Activated T-helper 1 cell treated with anti-CD3 and anti-CD28 coated beads, Interleukin-12 subunit alpha, Interleukin-12 subunit beta, Interleukin-2, Interleukin-4 antibody, amounts not matched to agents 30 ng/mL and 10 ng/mL and 1 ng/mL, durations not matched to agents 14 hours and 24 hours and 36 hours (primary cell): ENCODE measurements at places on chromosomes 7 and 10. TPM values are rescaled to one million over a fixed set of nuclear protein-coding genes. Genes with fewer than 3 reads are reported as not detected.
A peak's percentile ranks its signal among the peaks of the same experiment; 100 is the strongest.

- H3K27me3 ChIP-seq, result no peaks in the 10 kb centered on the region
- no peaks in the 10 kb centered on the region for H3K4me1 ChIP-seq
- no peaks in the 10 kb centered on the region for H3K36me3 ChIP-seq
- H3K27ac ChIP-seq, result no peak overlapping the region
Observed at GRCh38 chr10:115402699-115403098, 309.5 kb downstream of the ATRNL1 start.

- H3K4me3 ChIP-seq, result no peak overlapping the region
- H3K27me3 ChIP-seq, result no peaks in the 10 kb centered on the region
- no peak overlapping the region for H3K27ac ChIP-seq
- no peaks in the 10 kb centered on the region for H3K36me3 ChIP-seq
Observed at GRCh38 chr10:36358736-36359135, 716.6 kb upstream of the FZD8 start.

DNA sequence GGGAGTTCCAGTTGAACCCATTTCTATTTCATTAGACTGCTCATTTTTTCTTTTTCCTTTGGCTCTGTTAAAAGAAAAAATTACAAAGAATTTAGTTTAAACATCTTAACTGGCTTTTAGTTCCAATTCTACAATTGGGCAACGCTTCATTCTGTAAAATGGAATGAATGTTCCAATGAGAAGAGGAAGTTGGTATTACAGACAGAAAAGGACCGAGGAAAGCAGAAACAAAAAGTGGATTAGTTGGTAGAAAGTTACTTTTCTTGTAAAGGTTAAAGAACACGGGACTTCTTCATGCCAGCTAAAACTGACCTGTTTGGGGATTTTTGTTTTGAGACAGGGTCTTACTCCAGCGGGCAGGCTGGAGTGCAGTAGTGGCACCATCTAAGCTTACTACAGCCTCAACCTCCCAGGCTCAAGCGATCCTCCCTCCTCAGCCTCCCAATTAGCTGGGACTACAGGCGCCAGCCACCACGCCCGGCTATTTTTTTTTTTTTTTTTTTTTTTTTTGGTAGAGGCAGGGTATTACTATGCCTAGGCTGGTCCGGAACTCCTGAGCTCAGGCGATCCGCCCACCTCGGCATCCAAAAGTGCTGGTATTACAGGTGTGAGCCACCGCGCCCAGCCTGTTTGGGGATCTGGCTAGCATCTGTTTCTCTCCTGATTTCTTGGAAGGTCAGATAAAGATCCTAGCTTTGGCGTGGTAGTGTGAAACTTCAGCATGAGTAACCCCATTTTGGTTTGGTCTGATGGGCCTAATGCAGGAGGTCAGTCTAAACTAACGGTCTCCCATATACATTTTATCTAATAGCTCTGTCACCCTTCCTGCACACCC, 1.3 kb upstream of the VDAC2 start:
- no peaks in the 10 kb centered on the region for H3K27me3 ChIP-seq
- no peak for DNase-seq
- peaks cover 30% of the 10 kb centered on the region for H3K4me1 ChIP-seq
- peaks cover 21% of the 10 kb centered on the region for H3K36me3 ChIP-seq
- H3K4me3 ChIP-seq, result peak overlapping the region; percentile 92
- H3K27ac ChIP-seq, result peak overlapping the region; percentile 100

DNA sequence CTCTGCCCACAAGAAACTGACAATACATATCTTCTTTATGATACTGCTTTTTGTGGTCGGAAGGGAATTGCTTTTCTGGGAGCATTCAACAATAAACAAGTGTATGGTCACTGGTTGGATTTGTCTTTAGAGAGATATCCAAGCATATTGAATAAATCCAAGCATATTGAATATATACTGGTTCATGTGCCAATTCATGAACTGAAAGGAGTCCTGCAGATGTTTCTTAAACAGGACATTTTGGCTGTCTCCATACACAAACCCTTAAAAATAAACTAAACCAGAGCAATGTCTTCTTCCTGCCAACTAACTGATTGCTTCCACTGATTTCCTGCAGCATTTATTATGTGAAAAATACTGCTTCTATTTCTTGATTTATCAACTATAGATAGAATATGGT, 173.9 kb downstream of the FOXP2 start:
- no peaks in the 10 kb centered on the region for H3K4me1 ChIP-seq
- H3K36me3 ChIP-seq, result no peaks in the 10 kb centered on the region
- H3K27ac ChIP-seq, result no peak overlapping the region
- no peak overlapping the region for H3K4me3 ChIP-seq

- no peak for DNase-seq
- H3K36me3 ChIP-seq, result peaks cover 10% of the 10 kb centered on the region
- H3K27ac ChIP-seq, result no peak overlapping the region
Observed at GRCh38 chr7:771234-772004, 44.3 kb upstream of the PRKAR1B start.

DNA sequence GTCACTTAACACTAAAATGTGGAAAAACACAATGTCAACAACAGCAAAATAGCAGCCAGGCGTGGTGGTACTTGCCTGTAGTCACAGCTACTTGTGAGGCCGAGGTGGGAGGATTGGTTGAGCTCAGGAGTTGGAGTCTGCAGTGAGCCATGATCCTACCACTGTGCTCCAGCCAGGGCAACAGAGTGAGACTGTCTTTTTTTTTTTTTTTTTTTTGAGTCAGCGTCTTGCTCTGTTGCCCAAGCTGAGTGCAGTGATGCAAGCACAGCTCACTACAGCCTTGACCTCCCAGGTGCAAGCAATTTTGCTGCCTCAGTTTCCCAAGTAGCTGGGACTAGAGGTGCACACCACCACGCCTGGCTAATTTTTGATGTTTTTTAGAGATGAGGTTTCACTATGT, 6.1 kb downstream of the KCTD7 start:
- no peak for DNase-seq
- peaks cover 44% of the 10 kb centered on the region for H3K36me3 ChIP-seq
- peaks cover 34% of the 10 kb centered on the region for H3K4me1 ChIP-seq
- no peak overlapping the region for H3K4me3 ChIP-seq

- no peak overlapping the region for H3K4me3 ChIP-seq
- H3K27me3 ChIP-seq, result no peaks in the 10 kb centered on the region
- H3K36me3 ChIP-seq, result no peaks in the 10 kb centered on the region
Observed at GRCh38 chr7:11449316-11449715, 382.7 kb downstream of the THSD7A start.

DNA sequence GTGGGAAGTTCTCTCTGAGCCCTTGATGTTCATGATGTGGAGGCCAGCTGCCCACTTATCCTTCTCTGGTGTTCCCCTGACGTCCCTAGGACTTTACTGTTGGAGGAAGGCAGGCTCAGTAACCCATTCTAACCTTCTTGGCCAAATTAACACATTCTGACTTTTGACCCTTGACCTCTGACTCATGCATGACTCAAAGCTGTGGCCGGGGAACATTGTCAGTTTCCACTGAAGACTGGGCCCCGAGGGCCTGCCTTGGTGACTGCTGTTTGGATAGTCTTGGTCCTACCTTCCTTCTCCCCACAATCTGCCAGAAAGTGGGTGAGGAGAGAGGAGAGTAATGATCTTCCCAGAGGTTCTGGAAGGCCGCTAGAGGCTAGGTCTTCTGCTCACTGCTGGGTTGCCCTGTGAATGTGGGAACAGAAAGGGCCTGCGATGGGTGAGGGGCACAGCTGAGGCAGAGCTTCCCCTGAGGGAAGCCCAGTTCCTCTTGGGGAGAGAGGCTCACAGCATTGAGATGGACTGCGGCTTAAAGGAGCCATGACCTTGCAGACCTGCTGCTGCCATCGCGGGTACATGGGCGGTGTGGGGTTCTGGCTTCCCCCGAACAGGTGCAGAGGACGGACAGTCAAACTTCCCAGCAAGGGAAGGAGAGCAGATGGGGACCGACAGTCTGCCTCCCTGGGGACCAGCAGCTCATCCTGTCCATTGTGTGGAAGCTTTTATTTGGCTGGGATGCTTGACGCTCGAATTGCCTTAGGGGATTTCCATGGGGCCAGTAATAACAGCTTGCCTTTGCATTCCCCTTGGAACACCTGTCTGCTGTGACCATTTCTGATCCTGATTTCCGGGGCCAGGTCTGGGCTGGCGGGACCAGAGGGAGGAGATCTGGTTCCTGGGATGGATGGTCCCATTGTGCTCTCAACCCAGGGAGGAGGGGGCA, 43.8 kb downstream of the ADAMTS14 start:
- no peak overlapping the region for H3K27ac ChIP-seq
- H3K4me1 ChIP-seq, result peaks cover 8% of the 10 kb centered on the region
- no peak overlapping the region for H3K4me3 ChIP-seq

DNA sequence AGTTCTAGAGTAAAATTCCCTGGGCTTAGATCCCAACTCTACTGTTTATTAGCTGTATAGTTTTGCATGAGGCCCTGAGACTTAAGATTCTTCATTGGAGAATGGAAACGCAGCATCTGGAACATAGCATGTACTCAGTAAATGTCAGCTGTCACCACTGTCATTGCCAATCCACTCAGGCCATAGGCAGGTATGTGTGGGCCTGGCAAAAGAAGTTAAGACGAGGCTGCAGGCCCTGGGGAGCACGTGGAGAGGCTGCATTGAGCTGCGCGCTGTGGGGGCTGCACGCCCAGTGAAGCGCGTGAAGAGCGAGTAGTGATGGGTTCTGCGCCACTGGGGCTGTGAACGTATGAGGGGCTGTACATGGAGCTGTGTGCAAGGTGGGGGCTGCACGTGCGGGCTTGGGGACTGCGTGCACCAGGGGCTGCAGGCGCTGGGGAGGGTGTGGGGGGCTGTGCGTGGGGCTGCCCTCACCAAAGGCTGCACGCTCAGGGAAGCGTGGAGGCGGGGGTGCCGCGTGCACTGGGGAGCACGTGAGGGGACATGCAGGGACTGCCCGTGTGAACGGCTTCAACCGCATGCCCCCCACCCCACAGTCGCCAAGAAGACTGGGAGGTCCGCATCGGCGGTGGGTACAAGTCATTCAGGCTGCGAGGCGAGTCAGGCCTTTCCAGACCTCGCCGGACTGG, 85.5 kb downstream of the PRR15 start:
- no peak overlapping the region for H3K27ac ChIP-seq
- no peaks in the 10 kb centered on the region for H3K27me3 ChIP-seq
- H3K4me3 ChIP-seq, result no peak overlapping the region
- H3K4me1 ChIP-seq, result no peaks in the 10 kb centered on the region
- no peak for DNase-seq

- no peaks in the 10 kb centered on the region for H3K27me3 ChIP-seq
- DNase-seq, result no peak
- H3K36me3 ChIP-seq, result no peaks in the 10 kb centered on the region
- no peak overlapping the region for H3K4me3 ChIP-seq
- no peaks in the 10 kb centered on the region for H3K4me1 ChIP-seq
Observed at GRCh38 chr7:147438216-147438615, 1152.3 kb upstream of the C7orf33 start.

- no peaks in the 10 kb centered on the region for H3K27me3 ChIP-seq
- H3K27ac ChIP-seq, result no peak overlapping the region
- peaks cover 35% of the 10 kb centered on the region for H3K4me1 ChIP-seq
- H3K4me3 ChIP-seq, result no peak overlapping the region
- H3K36me3 ChIP-seq, result peaks cover 20% of the 10 kb centered on the region
- DNase-seq, result no peak
Observed at GRCh38 chr10:73406846-73407245, 7.0 kb downstream of the ANXA7 start.

GRCh38 chr7:136717910-136718557, 150.4 kb upstream of the CHRM2 start:
- no peak overlapping the region for H3K4me3 ChIP-seq
- DNase-seq, result no peak

- peaks cover 4% of the 10 kb centered on the region for H3K27me3 ChIP-seq
- H3K27ac ChIP-seq, result no peak overlapping the region
- no peak for DNase-seq
- no peaks in the 10 kb centered on the region for H3K36me3 ChIP-seq
Observed at GRCh38 chr7:18126281-18126680, 98.6 kb upstream of the PRPS1L1 start.

DNA sequence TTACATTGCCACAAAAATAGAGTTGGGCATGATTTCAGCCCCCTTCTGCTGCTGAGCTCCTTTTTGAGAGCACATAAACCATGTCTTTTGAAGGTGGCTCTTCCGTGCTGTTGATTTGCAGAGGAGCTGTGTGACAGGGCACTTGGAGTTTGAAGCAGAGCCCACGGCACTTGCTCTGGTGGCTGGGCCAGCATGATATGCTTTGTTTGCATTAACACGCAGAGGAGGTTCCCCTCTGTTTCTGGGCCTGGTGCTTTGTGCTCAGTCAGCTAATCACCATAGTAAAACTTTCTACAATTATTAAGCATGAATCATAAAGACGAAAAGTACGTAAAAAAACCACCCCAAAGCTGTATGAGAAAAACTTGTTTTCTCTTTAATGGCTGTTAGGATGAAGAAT, 40.1 kb downstream of the RBM33 start:
- H3K4me1 ChIP-seq, result peaks cover 53% of the 10 kb centered on the region
- H3K4me3 ChIP-seq, result no peak overlapping the region
- DNase-seq, result no peak
- peaks cover 47% of the 10 kb centered on the region for H3K36me3 ChIP-seq

GRCh38 chr7:45026984-45027773, 27.2 kb downstream of the CCM2 start:
- H3K36me3 ChIP-seq, result peaks cover 38% of the 10 kb centered on the region
- peak overlapping the region; percentile 92 for H3K4me3 ChIP-seq
- peaks cover 72% of the 10 kb centered on the region for H3K4me1 ChIP-seq
- DNase-seq, result peak; percentile 42
- H3K27me3 ChIP-seq, result no peaks in the 10 kb centered on the region

DNA sequence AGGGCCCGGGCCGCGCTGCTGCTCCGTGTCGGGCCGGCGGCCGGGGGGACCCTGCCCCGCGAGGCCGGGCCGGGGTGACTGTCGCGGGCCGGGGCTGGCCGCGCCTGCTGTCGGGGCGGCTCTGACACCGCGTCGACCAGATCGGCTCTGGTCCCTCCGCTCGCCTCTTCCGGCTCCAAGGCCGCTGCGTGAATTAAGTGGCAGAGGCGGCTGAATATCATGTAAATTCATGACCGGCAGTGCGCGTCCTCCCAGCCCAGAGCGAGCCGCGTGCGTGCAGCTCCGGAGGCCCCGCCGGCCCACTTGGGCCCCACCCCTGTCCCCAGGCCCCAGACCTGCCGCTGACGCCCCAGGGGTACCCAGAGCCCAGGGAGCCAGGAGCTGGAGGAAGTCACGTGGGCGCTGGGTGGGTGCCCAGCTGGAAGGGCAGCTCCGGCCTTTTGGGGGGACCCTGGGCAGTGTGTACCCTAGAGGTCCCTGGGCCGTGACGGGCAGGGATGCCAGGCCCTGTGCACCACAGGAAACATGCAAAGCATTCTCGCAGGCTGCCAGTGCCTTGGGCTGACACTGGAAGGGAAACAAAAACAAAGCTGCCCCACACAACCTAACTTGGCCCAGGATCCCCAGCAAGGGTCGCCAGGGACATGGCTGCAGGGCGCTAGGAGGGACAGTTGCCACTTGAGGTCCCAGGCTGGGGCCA, 584.0 kb upstream of the MKI67 start:
- H3K4me3 ChIP-seq, result no peak overlapping the region
- H3K27me3 ChIP-seq, result peaks cover 4% of the 10 kb centered on the region
- no peaks in the 10 kb centered on the region for H3K4me1 ChIP-seq
- H3K27ac ChIP-seq, result no peak overlapping the region

GRCh38 chr7:100157334-100158228, 942 bp downstream of the TRAPPC14 start:
- peak overlapping the region; percentile 67 for H3K27ac ChIP-seq
- peak overlapping the region; percentile 81 for H3K4me3 ChIP-seq
- peaks cover 29% of the 10 kb centered on the region for H3K36me3 ChIP-seq

Gene ZNF425
- total RNA-seq, result 1.1 and 1.2 TPM in 2 replicates

Gene RNF32
- total RNA-seq, result 2.1 and 2.2 TPM in 2 replicates

Gene EN2
- total RNA-seq, result not detected in 2 replicates

Gene RARRES2
- not detected in 2 replicates for total RNA-seq

Gene JAKMIP3
- 1.1 and 1.3 TPM in 2 replicates for total RNA-seq

Gene NT5C3A
- total RNA-seq, result 36.2 and 43.9 TPM in 2 replicates

Gene RHEB
- total RNA-seq, result 62.5 and 65.5 TPM in 2 replicates

Gene ZNF853
- total RNA-seq, result 0.41 and 0.42 TPM in 2 replicates

Gene SLIT1
- total RNA-seq, result 0.08 and 0.15 TPM in 2 replicates

Gene RGR
- not detected in 2 replicates for total RNA-seq

Gene ODAD2
- not detected in 2 replicates for total RNA-seq

Gene DDX21
- total RNA-seq, result 267 and 278 TPM in 2 replicates

Gene ZNF365
- not detected in 2 replicates for total RNA-seq

Gene GNAT3
- total RNA-seq, result not detected in 2 replicates

Gene ARL4A
- 9.5 and 10.2 TPM in 2 replicates for total RNA-seq
